HCEC 1CT (cell line): ENCODE measurements at places on chromosomes 16 and 17.

GRCh38 chr17:48626245-48627117 is at the start of gene HOXB9:
HOXB9 (minus strand) TSS chr17:48626358; CDS start chr17:48626269, 89 bp downstream.
- peak; percentile 38 for DNase-seq

- no peak for DNase-seq
Observed at GRCh38 chr17:81403671-81404534, 8.6 kb downstream of the BAHCC1 start.

DNA sequence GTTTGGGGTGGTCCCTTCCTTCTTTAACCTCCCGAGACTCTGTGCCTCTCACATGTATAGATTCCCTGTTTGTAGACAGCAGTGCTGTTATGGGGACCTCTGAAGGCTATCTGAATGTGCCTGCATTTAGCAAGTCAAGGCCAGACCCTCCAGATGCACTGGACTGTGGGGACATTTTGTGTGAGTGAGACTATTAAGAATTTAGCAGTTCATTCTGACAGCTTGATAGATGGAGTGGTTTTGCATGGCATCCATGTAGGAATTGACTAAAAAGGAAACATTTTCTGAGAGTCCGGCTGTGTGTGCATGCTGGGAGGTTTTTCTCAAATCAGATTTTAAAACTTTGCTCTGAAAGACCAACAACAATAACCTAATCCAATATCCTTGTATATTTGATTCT is 226.3 kb downstream of the MSI2 start:
- peak; percentile 9 for DNase-seq

GRCh38 chr17:48727415-48728175 is 955 bp downstream of the HOXB13 start:
- no peak for DNase-seq

DNA sequence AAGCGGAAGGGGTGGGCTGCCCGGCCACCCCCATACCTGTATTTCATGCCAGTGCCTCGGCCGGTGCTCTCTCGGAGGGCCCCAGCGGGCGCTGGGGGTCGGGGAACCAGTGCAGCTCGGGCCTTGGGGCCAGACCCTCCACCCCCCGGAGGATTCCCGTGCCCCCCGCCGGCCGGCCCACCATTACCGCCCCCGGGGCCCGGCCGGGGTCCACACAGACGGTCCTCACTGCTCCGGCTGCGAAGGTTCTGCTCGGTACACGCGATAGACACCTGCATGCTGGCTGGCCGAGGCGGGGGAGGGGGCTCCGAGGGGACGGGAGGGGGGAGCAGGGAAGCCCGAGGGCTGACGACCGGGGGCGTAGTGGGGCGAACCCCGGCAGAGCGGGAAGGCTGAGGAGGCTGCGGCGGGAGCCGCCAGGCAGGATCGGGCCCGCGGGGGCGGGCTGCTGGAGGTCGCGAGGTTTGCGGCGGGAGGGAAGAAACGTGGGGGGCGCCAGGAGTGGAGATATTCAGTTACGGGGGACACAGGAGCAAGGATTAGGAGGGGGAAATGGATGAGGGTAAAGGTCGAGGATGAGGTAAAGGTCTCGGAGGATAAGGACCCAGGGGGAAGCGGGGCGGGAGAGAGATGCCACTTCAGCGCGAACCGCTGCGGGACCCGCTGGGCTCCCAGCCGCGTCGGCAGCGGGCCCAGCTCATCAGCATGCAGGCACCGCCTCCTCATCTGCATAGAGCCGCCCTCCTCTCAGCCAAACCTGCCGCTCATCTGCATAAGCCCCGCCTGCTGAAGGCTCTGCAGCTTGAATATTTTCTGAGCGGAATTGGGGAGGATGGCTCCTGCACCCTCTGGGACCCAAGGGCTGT is at the start of gene KCNAB3:
Gene KCNAB3, minus strand, starts transcription at position 699 of the 866 bp plus-strand sequence. Its CDS starts 421 bp downstream, at position 278.
- DNase-seq, result peak; percentile 72
